ENCODE measurements at places on chromosomes 5 and 9.

- H3K27ac ChIP-seq: peak overlapping the region; percentile 62
- no peaks in the 10 kb centered on the region for H3K27me3 ChIP-seq
- H3K36me3 ChIP-seq: no peaks in the 10 kb centered on the region
- H3K4me3 ChIP-seq: no peak overlapping the region
- peak; percentile 53 for DNase-seq
- peaks cover 19% of the 10 kb centered on the region for H3K4me1 ChIP-seq
These were observed 50.5 kb upstream of the SH3PXD2B start for GRCh38 chr5:172504701-172505402.

- peak overlapping the region; percentile 47 for H3K4me3 ChIP-seq
- no peaks in the 10 kb centered on the region for H3K36me3 ChIP-seq
These were observed 1.5 kb upstream of the STC2 start for GRCh38 chr5:173329491-173330337.

- H3K27me3 ChIP-seq: no peaks in the 10 kb centered on the region
- no peak within 1 kb of the TSS for H3K27ac ChIP-seq
- peak within 1 kb of the TSS; percentile 57 for H3K4me3 ChIP-seq
- H3K36me3 ChIP-seq: no peaks in the 10 kb centered on the region
- DNase-seq: peak; percentile 20
These were observed at the start of gene NME5 for GRCh38 chr5:138138949-138139780. NME5 (minus strand) TSS chr5:138139428; CDS start chr5:138138780, 648 bp downstream.

- H3K27me3 ChIP-seq: no peaks in the 10 kb centered on the region
- no peaks in the 10 kb centered on the region for H3K36me3 ChIP-seq
- DNase-seq: peak; percentile 75
- H3K4me3 ChIP-seq: peak overlapping the region; percentile 15
- H3K27ac ChIP-seq: peak overlapping the region; percentile 91
- H3K4me1 ChIP-seq: peaks cover 98% of the 10 kb centered on the region
These were observed 8.2 kb downstream of the PRRC2B start for GRCh38 chr9:131402073-131402472.

- H3K27me3 ChIP-seq: no peaks in the 10 kb centered on the region
- no peak overlapping the region for H3K4me3 ChIP-seq
- no peak overlapping the region for H3K27ac ChIP-seq
- no peaks in the 10 kb centered on the region for H3K36me3 ChIP-seq
- no peak for DNase-seq
These were observed 622.4 kb downstream of the CHSY3 start for GRCh38 chr5:130526708-130527107.

- no peak for DNase-seq
- H3K36me3 ChIP-seq: no peaks in the 10 kb centered on the region
- H3K27me3 ChIP-seq: no peaks in the 10 kb centered on the region
- H3K27ac ChIP-seq: no peak overlapping the region
- H3K4me3 ChIP-seq: no peak overlapping the region
These were observed 606.3 kb downstream of the TLE1 start for GRCh38 chr9:81083067-81083466.

- peaks cover 42% of the 10 kb centered on the region for H3K4me1 ChIP-seq
- H3K27me3 ChIP-seq: no peaks in the 10 kb centered on the region
- H3K27ac ChIP-seq: peak overlapping the region; percentile 72
- H3K4me3 ChIP-seq: peak overlapping the region; percentile 55
- DNase-seq: no peak
These were observed 9.9 kb downstream of the TMEM250 start for GRCh38 chr9:136108648-136109266.

DNA sequence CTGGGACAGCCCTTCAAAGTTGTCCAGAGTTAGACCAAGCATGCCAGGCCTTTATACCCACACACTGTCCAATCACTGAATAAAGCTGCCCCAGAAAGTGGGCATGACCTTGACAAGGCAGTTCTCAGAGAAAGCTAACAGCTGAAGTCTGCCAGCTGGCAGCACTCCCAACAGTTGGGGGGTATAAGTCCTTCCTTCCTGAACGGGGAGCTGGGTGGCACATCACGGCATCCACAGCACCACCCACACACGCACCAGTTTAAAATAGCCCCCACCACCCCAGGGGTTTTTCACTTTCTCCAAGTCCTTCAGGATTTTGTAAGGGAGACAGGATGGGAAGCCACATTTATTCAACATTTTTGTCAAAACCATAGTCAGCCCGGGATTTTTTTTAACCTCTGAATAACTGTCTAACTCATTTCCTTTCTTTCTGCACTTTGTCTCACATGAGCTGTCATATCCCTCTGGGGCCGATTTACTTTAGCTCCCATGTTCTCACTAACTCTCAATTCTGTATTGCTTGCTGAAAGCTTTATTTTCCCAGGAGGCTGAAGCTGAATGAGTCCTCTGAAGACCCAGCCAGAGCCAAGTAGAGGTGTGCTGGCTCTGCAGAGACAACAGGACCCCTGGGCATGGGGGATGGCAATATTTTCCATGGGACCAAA lies 15.4 kb downstream of the FAM81B start:
- H3K4me1 ChIP-seq: no peaks in the 10 kb centered on the region
- H3K36me3 ChIP-seq: no peaks in the 10 kb centered on the region
- no peak overlapping the region for H3K27ac ChIP-seq
- no peak for DNase-seq
- H3K27me3 ChIP-seq: no peaks in the 10 kb centered on the region

GRCh38 chr5:125033602-125034001 lies 287.2 kb upstream of the ZNF608 start:
- H3K36me3 ChIP-seq: no peaks in the 10 kb centered on the region
- no peaks in the 10 kb centered on the region for H3K27me3 ChIP-seq
- H3K27ac ChIP-seq: no peak overlapping the region
- H3K4me3 ChIP-seq: no peak overlapping the region
- DNase-seq: no peak
- no peaks in the 10 kb centered on the region for H3K4me1 ChIP-seq

- H3K4me1 ChIP-seq: no peaks in the 10 kb centered on the region
- no peak overlapping the region for H3K27ac ChIP-seq
- no peaks in the 10 kb centered on the region for H3K27me3 ChIP-seq
These were observed 33.8 kb upstream of the LECT2 start for GRCh38 chr5:135988546-135988945.

DNA sequence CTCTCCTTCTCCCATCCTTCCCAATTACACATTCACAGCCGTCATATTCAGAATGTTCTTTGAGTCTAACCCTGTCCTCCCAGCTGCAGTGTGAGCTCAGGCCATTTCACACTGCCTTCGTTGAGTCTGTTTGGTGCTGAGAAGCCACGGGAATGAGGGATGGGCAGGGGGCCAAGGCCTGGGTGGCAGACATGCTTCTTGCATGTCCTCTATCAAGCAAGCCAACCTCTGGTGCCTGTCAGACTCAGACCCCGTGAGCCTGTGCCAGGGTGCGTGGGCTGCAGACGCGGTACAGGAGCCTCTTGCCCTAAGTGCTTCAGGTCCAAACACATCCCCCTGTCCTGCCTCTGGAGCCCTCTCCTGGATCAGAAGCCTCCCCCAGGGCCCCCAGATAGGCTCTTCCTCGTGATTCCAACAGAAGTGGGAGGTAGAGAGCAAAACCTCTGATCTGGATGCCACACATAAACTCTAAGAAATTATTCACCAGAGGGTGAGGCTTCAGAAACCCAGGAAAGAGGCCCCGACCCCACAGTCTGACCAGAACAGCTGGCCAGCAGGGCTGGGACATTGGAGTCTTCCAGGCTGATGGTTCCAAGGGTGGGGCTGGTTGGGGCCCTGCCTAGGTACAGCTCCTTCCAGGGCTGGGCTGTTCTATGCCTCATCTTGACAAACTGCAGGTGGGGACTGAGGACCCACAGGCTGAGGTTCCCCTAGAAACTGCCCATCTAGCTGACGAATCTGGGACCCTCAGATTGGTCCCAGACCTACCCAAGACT lies 46.7 kb upstream of the CDKN2AIPNL start:
- no peak overlapping the region for H3K4me3 ChIP-seq
- H3K27ac ChIP-seq: peak overlapping the region; percentile 99
- H3K36me3 ChIP-seq: no peaks in the 10 kb centered on the region
- H3K4me1 ChIP-seq: peaks cover 33% of the 10 kb centered on the region

DNA sequence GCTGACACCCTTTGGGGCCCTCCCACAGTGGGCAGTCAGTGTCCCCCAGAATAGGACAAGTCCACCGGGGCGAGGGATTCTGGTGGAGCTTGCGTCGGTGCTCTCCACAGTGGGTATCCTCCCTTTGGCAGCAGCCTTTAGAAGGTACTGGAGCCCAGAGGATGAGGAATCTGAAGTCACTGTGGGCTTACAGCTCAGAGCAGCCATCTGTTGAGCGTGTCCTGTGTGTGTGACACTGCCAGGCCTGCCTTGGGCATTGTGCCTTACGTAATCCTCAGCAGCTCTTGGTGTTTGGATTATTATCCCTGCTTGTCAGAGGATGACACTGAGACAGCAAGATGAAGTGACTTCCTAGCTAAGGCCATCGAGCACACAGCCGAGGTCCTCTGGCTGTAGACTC lies 12.6 kb downstream of the URM1 start:
- H3K27ac ChIP-seq: no peak overlapping the region
- H3K4me3 ChIP-seq: no peak overlapping the region
- no peak for DNase-seq
- H3K36me3 ChIP-seq: no peaks in the 10 kb centered on the region
- H3K27me3 ChIP-seq: no peaks in the 10 kb centered on the region

DNA sequence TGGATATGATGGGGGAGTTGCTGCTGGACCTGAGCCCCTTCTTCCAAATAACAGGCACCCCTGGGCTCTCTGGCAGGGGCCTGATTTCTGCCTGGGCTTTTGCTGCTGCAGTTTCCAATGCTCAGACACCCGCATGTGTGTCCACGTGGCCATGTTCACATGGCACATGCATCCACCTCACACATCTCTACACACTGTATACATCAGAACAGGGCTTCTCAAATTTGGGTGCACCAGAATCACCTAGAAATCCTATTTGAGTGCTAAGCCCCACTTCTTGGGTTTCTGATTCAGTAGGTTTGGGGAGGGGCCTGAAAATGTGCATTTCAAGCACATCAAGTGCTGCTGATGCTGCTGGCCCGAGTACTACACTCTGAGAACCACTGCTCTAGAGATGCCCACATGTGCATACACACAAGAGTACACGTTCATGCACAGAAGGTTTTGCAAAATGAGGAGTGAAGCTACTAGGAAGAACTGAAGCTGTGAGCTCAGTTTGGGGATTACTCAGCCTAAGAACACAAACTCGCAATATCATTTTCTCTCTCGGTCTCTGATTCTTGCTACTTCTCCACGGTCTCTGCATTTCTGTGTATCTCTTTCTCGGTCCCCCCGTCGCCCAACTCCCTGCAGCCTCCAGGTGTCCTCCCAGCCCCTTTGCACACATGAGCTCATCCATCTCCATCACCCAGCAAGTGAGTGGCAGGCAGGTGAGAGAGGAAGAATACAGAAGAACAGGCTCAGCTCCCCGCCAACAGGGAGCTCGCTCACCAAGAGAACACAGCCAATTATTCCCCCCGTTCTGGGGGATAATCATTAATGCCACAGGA lies 97.0 kb downstream of the PCDH1 start:
- no peaks in the 10 kb centered on the region for H3K36me3 ChIP-seq
- peaks cover 8% of the 10 kb centered on the region for H3K4me1 ChIP-seq

DNA sequence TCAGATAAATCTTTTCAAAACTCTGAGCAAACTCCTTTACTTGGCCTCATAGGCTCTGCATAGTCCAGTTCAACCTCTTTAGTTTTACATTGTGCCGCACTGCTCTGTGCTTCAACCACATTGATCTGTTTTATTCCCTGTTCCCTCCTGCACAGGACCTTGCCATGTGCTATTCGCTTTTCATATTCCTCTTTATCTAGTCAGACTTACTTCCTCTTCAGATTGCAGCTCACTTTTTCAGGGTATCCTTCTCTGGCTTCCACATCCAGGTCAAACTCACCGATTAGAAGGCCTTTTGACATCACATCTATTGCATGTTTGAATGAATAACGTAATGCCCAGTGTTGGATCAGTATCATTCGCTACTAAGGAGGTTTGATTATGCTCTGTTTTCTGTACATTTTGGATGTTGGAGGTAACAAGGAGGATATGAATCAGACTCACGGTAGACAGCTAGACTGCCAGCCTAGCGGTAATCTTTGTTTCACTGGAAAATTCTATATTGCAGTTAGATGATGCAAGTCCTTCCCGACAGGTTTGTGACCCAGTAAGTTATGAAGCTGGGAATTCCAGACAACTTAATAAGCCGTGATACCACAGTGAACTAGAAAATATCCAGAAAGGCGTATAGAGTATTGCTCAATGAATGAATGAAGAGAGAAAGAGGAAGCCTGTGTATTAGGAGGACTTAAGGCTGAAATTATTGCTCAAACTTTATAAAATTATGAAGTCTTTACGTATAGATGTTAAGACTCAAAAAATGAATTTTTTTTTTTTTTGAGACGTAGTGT lies 65.7 kb downstream of the IQGAP2 start:
- no peak overlapping the region for H3K27ac ChIP-seq
- no peak overlapping the region for H3K4me3 ChIP-seq
- no peaks in the 10 kb centered on the region for H3K4me1 ChIP-seq
- no peak for DNase-seq
- no peaks in the 10 kb centered on the region for H3K36me3 ChIP-seq
- no peaks in the 10 kb centered on the region for H3K27me3 ChIP-seq

GRCh38 chr9:76321195-76321828 lies 72.9 kb downstream of the RFK start:
- DNase-seq: no peak
- H3K4me3 ChIP-seq: no peak overlapping the region
- H3K36me3 ChIP-seq: no peaks in the 10 kb centered on the region
- H3K4me1 ChIP-seq: no peaks in the 10 kb centered on the region
- no peaks in the 10 kb centered on the region for H3K27me3 ChIP-seq

GRCh38 chr5:111680737-111681413 lies 76.1 kb downstream of the NREP start:
- H3K27me3 ChIP-seq: no peaks in the 10 kb centered on the region
- H3K4me1 ChIP-seq: peaks cover 13% of the 10 kb centered on the region
- no peak overlapping the region for H3K4me3 ChIP-seq
- H3K27ac ChIP-seq: peak overlapping the region; percentile 6

- DNase-seq: no peak
- H3K27ac ChIP-seq: no peak overlapping the region
- no peaks in the 10 kb centered on the region for H3K36me3 ChIP-seq
- H3K27me3 ChIP-seq: no peaks in the 10 kb centered on the region
- no peak overlapping the region for H3K4me3 ChIP-seq
These were observed 152.1 kb downstream of the CRB2 start for GRCh38 chr9:123508048-123508447.

DNA sequence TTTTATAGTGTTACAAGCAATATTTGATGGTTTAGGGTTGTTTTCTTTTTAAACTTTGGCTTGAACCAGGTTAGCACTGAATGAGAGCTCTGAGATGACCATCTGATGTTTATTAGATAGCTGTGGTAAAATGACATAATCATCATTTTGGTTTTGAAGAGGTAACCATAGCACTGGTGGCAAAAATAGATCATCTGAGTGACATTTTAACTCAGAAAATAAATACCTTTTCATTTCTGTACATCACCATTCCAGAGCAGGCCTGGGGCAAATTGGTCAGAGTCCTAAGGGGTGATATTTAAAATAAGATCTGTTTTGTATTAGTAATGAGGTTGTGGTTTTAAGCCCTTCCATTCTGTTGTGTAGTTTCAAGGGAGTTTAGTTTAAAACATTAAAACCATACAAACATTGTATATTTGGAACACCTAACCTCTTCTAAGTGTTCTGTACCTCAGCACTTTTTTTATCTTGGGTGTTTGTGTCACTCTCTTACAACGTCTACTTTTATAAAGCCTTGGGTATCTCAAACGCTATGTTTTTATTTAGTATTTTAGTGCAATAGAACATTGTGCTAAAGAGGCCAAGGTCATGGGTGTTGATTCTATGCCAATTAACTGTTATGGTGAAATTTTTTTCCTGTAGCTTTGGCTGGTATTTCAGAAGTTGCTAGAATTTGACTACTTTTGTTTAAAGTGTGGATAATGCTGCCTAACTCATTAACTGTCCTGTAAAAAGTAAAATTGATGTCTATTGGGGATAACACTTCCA lies 166.1 kb downstream of the CD180 start:
- no peak overlapping the region for H3K4me3 ChIP-seq
- no peaks in the 10 kb centered on the region for H3K36me3 ChIP-seq
- peaks cover 61% of the 10 kb centered on the region for H3K4me1 ChIP-seq
- H3K27me3 ChIP-seq: no peaks in the 10 kb centered on the region
